AG09309 (cell line): ENCODE measurements at places on chromosomes 1 and 21.
A peak's percentile ranks its signal among the peaks of the same experiment; 100 is the strongest.

DNA sequence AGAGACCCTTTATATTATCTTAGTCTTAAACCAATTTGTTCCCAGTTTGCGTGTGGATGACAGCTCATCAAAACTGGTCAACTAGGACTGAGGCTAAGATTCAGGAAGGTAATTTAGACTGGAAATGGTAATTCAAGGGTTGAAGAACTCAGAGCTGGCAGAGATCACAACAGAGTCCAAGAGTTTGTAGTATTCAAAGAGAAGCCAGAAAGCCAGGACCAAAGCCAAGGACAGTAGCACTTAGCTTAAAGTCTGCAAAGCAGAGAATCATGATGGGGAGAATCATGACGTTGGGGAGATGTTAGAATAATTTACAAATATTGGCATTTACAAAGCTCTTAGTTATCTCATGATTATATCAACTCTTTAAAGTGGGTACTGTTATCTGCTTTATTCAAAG lies 32.6 kb downstream of the RNF11 start:
- DNase-seq: no peak

- DNase-seq: no peak
These were observed 252.4 kb upstream of the DUSP10 start for GRCh38 chr1:221994274-221994698.

DNA sequence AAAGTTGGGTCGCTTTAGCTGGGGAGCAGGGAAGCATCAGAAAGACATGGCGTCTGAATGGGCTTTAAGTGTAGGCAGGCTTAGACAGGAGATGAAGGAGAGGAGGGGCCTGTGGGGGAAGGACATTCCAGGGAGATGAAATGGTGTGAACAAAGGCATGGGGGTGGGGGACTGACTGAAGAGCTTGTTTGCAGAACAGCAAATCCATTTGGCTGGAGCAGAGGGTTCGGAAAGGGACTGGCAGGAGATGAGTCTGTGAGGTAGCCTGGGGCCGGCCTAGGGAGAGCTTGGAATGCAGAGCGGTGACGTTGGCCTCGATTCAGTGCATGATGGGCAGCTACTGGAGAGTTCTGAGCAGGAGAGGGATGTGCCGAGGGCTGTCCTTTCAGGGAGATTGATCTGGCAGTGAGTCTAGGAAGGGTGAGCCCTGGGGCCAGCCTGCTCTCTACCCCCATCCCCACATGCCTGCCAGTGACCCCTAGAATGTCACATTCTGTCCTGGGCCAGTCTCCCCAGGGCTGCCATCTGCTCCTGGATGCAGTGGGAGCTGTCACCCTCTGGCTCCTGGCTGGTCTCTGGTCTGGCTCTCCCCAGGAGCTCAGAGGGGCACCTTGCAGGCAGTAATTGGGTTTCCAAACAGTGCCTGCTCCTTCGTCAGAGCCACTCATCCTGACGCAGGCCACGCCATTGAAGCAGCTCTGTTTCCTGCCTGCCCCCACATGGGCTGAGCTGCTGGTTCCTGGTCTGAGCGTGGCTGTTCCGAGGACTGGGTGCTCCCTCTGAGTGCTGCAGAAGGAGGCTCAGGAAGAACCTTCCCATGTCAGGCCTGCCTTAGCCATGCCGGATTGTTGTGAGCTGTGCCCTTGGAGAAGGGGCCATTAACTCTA lies 22.3 kb upstream of the TMEM222 start:
- DNase-seq: peak; percentile 97

- DNase-seq: no peak
These were observed 60.4 kb downstream of the TEX35 start for GRCh38 chr1:178573330-178573729.

GRCh38 chr1:26542771-26543451 lies 13.3 kb downstream of the RPS6KA1 start:
- DNase-seq: no peak

GRCh38 chr1:162497104-162497722 lies 405 bp upstream of the UHMK1 start:
- no peak for DNase-seq

- DNase-seq: no peak
These were observed 112.7 kb downstream of the CLIC6 start for GRCh38 chr21:34781526-34781925.

GRCh38 chr1:118101515-118101844 lies 83.5 kb downstream of the SPAG17 start:
- DNase-seq: peak; percentile 84

GRCh38 chr21:38363693-38364092 lies 106.9 kb downstream of the KCNJ15 start:
- no peak for DNase-seq

DNA sequence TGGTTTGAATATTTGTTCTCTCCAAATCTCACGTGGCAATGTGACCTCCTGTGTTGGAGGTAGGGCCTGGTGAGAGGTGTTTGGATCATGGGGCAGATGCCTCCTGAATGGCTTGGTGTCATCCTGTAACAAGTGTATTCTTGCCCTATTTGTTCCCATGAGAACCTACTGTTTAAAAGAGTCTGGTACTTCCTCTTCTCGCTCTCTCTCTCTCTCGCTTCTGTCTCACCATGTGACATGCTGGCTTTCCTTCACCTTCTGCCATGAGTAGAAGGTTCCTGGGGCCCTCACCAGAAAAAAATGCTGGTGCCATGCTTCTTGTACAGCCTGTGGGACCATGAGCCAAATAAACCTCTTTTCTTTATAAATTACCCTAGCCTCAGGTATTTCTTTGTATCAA lies 8.4 kb upstream of the PAXBP1 start:
- DNase-seq: no peak

DNA sequence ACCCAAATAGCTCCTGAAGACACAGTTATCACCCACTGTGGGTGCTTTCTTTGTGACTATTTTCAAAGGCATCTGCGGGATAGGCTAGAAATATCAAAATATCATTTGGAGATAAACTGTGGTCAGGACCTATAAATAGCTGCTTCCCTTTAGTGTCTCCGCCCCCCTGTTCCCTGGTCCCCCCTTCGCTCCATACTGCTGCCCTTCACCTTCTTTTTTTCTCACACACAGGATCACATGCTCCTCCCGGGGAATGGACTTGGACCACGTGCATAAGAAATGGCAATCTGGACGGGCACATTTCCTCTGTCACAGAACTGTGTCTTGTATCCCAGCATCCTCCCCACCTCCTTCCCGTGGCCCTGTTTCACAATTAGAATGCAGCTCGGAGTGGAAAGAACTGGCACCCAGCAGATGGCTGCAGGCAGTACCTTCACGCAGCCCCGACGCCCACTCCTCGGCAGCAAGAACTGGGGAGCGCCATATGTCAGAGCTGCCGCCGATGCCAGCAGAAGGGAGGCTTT lies 68.8 kb upstream of the SSX2IP start:
- no peak for DNase-seq

DNA sequence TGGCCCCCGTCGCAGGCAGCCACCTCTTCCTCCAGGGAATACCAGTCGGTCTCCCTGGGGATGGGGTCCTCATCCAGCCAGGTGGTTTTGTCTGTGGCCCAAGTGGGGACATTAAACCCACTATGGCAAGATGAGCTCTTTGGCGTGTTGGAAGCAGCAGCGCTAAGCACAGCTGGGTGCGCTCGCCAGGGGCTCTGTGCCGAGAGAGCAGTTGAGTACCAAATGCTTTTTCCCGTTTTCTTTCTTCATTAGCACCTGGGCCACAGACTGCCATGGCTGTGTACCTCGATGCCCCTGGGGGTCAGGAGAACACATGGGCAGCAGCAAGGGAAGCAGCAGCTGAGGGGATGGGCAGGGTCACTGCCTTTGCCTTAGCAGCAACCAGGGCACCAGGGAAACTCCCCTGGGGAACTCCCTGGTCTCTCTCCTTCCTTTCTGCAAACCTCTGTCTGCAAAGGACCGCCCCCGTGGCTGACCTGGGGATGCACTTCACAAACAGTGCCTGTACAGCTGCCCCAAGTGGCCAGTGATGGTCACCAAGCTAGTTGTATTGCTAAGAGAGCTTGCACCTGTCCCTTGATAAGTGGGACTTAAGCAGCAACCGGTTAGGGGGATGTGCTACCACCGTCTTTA lies 31.1 kb downstream of the EDARADD start:
- DNase-seq: no peak

DNA sequence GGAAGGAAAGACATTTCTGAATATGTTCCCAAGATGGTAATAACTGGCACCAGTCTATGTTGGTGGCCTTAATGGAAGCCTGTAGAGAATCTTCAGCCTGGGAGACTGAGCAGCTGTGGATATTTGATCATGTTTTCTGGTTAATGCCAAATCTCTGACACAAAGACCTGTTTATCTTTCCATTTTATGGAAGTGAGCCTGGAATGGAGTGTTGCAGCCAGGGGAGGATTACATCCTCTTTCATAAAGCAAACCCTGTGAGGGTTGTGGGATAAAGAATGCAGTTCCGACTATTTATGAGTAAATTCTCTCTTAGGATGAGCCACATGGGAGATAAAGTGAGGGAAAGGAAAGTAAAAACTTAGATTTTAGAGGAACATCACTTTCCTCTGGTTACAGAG lies 144.1 kb downstream of the PCP4 start:
- DNase-seq: no peak

- peak; percentile 11 for DNase-seq
These were observed 11.5 kb upstream of the TMEM51 start for GRCh38 chr1:15141935-15142539.

DNA sequence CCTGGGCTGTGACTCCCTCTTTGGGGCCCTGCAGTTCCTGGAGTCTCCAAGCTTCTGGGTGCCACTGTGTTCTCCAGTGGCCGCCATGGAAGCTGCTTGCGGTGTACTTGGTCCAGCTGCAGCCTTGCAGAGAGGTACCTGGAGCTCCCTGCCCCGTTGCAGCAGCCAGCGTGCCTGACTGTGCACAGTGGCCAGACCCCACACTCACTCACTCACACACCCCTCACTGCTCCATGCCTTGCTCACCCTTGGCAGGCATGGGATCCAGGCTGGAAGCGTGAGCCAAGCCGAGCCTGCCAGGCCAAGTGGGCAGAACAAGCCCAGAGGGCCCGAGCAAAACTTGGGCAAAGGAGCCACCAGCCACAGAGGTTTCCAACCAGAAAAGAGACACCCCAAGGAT lies 43.0 kb downstream of the MATN1 start:
- DNase-seq: no peak

DNA sequence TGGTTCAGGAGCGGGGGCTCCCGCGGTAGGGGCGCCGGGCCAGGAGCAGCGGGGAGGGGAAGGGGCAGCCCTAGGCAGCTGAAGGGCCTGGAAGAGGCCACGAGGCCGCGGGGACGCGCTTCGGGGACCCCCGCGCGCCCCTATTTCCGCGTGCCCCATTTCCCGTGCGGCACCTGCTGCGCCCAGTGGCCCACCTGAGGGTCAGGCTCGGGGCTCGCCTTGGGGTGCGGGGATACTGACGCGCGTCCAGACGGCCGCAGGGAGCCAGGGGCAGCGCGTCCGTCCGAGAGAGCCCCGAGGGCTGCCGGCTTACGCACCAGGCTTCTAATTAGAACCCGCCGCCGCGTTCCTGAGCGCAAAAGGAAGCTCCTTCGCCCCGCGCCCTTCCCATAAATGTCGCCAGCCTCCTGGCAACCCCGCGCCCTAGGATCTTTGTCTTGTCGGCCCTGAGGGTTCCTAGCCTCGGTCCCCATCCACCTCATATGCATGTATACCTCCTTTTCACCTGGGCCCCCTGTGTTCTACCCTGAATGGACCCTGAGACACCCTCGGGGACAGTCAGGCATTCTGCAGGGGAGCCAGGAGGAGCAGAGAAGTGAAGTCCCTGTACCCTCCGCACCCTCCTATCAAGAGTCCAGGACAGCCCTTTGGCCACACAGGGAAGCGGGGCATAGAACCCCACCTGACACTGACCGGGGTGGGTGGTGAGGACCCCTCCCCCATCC lies 1.8 kb downstream of the WNT3A start:
- no peak for DNase-seq

GRCh38 chr21:28875078-28875477 lies 117.6 kb downstream of the LTN1 start:
- no peak for DNase-seq

GRCh38 chr21:28669321-28669720 lies 323.4 kb downstream of the LTN1 start:
- DNase-seq: no peak

DNA sequence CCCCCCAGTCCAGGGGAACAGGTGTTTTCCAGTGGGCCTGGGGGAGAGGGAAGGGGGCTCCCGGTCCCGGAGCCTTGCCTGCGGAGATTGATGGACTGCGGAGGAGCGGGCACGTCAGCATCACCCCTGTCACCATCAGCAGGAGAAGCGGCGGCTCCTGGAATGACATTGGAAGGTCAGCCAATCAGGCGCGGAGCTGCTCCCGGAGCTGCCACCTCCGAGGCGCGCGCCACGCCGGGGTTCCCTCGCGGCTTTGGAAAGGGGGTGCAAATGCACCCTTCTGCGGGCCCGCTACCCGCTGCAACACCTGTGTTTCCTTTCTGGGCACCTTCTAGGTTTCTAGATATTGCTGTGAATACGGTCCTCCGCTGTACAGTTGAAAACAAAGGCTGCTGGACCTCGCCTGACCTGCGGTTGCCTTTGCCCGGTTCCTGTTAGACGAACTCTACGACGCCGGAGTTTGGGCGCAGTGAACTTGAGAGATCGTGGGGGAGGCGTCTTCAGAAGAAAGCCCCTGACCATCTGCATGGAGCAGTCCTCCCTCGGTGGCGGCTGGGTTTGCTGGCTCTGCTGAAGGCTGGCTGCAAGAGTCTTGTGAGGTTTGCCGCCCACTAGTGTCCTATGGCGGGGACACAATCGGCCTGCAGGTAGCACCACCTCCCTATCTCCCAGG lies 5.3 kb downstream of the DSCAM start:
- DNase-seq: no peak

DNA sequence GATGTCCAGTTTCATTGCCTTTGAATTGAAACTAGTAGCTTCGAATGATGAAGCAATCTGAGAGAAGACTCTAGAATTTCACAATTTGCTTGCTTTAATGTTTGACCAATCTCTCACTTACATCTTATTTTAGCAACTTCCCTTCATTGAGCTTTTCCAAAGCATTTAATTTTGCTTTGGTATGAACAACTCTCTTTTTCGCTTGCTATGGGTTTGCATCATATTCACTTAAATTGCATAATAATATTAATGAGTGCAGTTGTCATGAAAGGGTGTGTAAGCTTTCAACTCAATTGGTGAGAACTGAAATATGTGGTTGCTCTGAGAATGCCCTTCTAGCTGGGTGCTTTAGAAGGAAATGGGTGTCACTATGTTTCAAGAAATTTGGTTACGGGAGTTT lies 309.2 kb downstream of the HLX start:
- peak; percentile 34 for DNase-seq

DNA sequence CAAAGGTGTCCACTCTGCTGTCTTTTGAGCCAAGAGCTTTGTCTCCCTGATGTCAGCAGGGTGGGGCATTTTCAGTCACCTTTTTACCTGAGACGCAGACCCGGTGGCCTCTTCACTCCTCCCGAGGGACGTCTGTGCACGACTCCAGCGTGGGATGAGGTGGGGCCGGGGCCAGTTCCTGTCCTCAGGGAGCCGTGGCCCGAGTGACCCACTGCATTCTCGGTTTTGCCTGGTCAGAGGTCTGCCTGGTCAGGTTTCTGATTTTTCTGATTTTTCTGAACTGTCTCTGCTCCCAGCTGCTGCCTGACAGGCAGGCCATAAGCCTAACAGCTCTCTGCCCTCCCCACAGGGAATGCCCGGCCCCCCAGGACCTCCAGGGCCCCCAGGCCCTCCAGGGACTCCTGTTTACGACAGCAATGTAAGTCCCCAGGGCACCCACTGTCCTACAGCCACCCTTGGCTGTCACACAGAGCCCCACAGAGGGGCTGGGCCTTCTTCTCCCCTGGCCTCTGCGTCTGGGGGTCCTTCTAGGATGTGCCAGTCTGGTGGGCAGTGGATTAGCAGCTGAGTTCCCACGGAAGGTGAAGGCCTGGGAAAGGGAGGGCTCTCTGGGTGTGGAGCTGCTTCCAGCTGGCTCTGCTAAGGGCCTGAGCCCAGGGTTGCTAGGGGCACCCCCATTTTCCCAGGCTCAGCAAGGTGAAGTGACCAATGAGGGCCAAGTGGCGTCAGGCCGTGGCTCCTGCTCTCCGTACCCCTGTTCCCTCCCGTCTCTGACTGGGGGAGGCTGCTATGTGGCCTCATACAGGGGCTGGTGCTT lies 45.9 kb downstream of the SLC19A1 start:
- DNase-seq: no peak
